Peyer's patch (tissue), 4 donors: ENCODE measurements at places on chromosomes 11 and 22.
A peak's percentile ranks its signal among the peaks of the same experiment; 100 is the strongest.

DNA sequence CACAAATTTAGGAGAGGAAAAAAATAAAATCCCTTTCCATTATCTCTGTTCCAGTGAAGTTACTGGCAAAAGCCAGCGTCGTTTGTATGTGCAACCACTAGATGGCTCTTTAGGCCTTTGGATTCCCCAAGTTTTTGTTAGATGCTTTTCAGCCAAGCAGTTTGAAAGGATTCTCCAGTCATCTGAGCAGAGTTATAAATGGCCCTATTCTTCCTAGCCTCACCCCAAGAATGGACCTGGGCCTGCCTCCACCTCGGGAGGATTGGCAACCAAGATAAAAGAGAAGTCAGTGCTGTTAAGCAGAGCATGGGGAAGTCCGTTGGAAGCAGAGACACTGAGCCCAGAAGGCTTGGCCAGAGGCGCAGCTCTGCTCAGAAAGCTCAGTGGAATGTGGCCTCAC, 15.4 kb downstream of the FAM181B start:
- DNase-seq, result no peak

GRCh38 chr11:106241601-106242257, 164.3 kb downstream of the AASDHPPT start:
- no peak for DNase-seq

GRCh38 chr11:89119426-89119825, 53.6 kb upstream of the GRM5 start:
- no peak for DNase-seq

- no peak for DNase-seq
These were observed 26.7 kb upstream of the ETS1 start for GRCh38 chr11:128614026-128614425.

GRCh38 chr11:70519117-70519516, 120.8 kb downstream of the CTTN start:
- DNase-seq, result no peak

- DNase-seq, result peak; percentile 82
These were observed 6.6 kb upstream of the SSTR3 start for GRCh38 chr22:37218771-37219411.

GRCh38 chr11:107598225-107599139, 7.5 kb downstream of the ELMOD1 start:
- no peak for DNase-seq
